ENCODE measurements at places on chromosomes 2 and 18.

DNA sequence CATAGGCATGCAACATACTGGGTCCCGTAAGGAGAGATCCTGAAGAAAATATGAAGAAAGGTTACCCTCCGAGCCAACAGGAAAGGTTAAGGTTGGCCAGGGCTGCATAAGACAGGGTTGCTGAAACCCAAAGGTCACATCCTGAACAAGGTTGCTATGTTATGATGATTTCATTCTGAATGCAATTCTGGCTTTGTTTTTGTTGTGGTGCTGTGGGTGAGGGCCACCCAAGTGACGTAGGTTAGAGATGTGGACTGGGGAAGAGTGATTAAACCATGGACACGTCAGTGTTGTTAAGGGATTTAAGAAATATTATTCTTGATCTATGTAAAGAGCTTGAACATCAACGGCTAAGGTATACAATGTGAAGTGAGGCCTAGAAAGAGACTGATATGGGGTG lies 60.0 kb downstream of the ZEB2 start:
- DNase-seq = no peak

DNA sequence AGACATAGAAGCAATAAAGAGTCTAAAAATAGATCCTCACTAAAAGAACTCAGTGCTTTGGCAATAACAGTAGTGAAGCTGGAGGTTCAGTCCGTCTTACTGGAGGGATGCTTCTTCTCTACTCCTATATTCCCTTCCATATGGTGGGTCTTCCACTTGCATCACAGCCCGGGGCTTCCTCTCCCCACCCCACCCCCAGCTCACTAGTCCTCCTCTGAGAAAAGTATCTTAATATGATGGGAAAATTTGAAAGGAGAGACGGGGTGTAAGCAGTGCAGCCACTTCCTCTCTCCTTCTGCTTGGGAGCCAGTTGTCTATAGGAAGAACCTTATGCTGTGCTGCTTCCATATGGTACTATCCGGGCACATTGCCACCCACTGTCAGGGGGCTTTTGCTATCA lies 57.2 kb upstream of the SPOPL start:
- no peak for DNase-seq

- no peak for DNase-seq
Observed at GRCh38 chr2:159144776-159145614, 141.5 kb downstream of the WDSUB1 start.

DNA sequence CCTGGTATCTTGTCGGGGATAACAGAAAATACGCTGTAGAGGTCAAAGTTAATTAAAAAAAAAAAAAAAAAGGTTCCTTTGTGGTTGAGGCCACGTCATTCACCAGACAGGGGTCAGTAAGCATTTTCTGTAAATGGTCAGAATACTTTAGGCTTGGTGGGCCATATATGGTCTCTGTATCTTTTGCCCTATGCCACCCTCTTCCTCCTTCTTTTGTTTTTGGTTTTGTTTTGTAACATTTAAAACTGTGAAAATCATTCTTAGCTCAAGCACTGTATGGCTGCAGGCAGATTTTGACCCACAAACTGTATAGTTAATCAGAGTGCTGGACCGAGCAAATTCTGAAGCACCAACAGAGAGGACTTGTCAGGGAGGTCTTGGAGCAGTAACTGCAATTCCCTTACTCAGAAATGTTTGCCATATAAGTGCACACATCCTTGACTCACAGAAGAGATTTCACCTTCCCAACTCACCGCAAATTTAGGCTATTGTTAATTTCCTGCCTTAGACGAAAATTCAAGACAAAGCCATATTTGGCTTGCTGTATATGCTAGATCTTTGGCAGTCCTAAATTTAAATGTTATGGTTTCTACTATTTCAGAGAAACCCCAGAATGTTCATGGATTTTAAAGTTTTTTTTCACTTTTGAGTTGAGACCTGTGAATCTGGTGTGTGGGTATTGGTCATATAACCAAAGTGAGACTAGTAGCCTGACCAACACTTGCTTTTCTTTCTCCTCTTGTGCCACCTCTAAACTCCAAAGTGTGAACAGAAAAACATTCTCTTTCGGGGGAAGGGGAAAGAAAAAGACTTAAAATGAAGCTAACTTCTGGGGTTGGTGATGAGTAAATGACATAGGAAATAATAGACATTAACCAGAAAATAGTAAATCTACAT lies 65.4 kb downstream of the DOCK10 start:
- no peak for DNase-seq

DNA sequence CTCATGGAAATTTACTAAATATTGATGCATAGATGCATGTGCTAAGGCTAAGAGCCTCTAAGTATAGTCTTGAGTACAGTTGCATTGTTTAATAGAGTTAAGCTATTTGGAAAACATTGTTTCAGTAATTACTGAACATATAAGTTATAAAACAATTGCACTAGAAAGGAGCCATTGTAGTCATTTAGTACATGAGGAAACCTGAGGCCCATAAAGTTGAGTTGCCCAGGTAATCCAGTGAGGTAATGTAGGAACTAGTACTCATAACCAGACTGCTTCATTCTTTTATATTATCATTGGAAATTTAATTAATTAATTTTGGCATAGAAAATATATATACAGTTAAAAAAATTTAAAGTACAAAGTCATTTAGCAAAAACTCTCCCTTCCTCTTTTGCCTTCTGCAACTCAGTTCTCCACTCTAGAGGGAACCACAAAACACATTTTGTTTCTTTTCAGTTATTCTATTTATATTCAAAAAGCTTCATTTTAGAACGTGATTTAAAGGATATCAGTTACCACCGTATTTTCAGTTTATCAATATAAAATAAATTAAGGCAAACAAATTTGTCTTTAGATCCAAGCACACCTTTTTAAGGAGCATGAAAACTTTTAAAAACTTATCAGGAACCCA lies 27.8 kb upstream of the TBR1 start:
- no peak for DNase-seq

DNA sequence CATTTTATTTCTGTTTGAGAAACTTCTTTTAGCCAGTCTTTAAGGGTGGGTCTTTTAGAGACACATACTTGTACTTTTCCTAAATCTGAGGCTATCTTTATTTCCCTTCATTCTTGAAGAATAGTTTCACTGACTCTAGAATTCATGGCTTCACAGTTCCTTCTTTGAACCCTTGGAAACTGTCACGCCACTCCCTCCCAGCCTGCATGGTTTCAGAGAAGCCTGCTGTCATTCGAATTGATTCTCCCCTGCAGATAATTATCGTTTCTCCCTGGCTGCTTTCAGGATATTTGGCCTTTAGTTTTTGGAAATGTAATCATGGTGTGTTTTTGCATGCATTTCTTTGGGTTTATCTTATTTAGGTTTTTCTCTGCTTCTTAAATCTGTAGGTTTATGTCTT lies 72.0 kb upstream of the REV1 start:
- DNase-seq = no peak

DNA sequence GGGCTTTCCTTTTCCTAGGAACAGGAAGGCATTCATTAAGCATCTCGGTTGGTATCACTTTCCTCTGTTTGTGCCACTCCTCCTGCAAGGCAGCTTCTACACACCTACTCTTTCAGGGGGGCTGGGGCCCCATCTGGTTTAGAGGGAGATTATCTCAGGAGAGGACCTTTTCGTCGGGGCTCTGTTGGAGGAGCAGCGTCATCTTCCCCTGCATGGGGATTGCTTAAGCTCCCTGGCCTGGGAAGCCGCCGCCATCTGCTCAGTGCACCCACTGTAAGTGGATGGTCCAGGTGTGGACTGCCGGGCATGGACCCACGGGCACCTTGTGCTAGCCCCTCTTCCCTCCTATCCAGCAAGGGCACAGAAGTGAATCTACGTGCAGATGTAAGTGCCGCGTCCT lies 355.3 kb upstream of the SMIM21 start:
- no peak for DNase-seq

DNA sequence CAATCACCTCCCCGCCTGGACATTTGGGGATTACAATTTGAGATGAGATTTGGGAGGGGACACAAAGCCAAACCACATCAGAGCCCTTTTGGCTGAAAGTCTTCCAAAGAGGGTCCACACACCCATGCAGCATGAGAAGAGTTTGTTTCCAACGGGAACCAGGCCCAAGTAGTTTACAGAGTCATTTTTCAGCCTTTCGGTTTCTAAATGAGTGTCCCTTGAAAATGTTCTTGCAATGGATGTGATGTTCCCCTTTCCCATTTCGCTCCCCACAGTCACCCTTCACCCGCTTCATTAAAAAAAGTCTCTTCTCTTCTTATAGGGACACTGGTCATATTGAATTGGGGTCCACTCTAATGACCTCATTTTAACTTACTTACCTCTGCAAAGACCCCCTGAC lies 157.4 kb downstream of the ARL4C start:
- DNase-seq = no peak

DNA sequence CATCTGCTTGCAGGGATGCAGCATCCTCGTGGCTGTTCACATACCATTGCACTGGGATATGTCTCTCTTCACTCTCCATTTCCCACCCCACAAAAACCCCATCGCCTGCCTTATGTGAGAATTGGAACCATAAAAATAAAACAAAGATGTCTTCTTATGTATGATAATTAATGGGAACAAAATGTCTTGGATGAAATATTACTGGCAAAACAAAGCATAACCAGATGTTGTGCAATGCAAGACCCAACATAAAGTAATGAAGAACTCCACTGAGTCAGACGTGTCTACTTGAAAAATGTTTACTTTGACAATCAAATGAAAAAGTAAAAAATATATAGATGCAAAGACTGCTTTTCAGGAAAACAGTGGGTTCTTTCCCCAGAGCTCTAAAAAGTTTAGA lies 611.3 kb upstream of the SYT4 start:
- DNase-seq = no peak

- DNase-seq = no peak
Observed at GRCh38 chr2:158178646-158179045, 77.0 kb downstream of the UPP2 start.

DNA sequence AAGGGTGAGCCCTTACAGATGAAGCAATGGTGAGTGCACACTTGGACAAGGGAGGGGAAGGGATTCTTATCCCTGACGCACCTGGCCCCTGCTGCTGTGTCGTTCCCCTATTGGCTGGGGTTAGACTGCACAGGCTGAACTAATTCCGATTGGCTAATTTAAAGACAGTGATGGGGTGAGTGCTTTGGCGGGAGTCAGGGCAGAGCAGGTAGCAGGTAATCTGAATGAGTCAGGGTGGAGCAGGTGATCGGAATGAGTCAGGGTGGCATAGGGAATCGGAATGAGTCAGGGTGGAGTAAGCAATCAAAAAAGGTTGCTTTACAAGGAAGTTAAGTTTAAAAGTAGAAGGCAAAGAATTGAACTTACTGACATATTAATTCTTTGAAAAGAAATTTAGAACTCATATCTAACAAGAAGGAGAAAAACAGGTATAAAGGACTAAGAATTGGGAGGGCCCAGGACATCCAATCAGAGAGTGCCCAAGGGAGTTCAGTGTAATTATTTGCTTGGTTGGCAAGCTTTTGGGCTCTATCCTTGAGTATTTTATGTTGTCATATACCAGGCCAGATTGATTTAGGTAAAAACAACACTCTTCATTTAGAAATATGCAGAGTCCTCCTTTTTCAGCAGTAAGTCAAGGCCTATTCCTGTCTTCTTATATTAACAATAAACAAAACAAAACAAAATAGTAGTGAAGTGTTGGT lies 52.3 kb upstream of the RALBP1 start:
- no peak for DNase-seq

GRCh38 chr2:46002507-46002883 lies 294.7 kb upstream of the EPAS1 start:
- no peak for DNase-seq

GRCh38 chr18:70243131-70243929 lies 37.8 kb upstream of the RTTN start:
- no peak for DNase-seq

- DNase-seq = no peak
Observed at GRCh38 chr2:217047631-217048030, 187.8 kb upstream of the TNP1 start.

DNA sequence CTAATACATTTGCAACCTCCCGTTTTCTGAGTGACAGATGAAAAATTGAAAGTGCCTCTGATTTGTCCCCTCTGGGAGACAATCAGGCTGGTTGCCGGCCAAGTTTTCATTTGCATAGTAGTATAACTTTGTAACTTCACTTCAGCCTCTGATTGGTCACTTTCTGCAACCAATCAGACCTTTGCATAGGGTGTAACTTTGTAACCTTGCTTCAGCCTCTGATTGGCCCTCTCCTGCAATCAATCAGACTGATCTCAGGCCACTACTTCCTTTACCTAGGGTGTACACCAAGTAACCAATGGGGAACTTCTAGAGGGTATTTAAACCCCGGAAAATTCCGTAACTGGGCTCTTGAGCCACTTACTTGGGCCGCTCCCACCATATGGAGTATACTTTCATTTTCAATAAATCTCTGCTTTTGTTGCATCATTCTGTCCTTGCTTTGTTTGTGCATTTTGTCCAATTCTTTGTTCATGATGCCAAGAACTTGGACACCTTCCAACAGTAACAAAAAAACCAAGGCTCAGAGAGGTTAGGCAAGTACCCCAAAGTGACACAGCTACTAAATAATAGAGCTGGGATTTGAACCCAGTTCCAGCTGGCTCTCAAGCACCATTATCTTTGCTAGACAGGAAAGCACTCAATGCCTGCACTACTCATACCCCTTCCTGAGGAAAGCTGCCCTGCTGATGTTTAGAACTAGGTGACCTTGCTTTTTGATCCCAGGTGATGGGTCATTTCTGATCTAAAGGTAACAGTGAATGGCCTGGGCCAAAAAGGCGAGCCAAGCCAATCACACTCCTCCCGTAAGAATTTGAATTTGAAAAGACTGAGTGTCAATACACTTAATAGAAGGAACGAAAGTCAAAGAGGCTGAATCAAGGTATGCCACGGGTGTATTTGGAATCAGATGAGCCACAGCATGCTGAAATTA lies 10.9 kb upstream of the MYOM1 start:
- DNase-seq = no peak
